ENCODE measurements at places on chromosomes 16 and 17. TPM values are rescaled to one million over a fixed set of nuclear protein-coding genes. Genes with fewer than 3 reads are reported as not detected.

DNA sequence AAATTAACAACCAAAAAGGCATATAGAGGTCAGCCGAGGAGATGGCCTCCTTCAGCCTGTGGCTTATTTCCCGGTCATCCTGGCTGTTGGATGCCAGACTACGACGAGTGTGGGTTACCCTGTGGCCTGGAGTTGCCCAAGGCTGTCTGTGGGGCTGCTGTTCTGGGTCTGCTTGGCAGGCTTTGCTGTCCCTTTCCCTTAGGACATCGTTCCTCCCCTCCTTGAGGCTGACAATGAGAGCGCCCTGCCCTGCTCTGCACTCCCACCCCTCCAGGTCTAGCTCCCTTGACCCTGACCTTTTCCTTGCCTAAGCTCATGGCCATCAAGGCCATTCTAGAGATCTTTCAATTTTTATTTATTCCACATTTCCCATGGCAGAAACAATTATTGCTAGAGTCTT is 1.9 kb upstream of the CBFB start:
- no peak for DNase-seq

GRCh38 chr16:3578121-3578520 is 918 bp upstream of the NLRC3 start:
- no peak for DNase-seq

DNA sequence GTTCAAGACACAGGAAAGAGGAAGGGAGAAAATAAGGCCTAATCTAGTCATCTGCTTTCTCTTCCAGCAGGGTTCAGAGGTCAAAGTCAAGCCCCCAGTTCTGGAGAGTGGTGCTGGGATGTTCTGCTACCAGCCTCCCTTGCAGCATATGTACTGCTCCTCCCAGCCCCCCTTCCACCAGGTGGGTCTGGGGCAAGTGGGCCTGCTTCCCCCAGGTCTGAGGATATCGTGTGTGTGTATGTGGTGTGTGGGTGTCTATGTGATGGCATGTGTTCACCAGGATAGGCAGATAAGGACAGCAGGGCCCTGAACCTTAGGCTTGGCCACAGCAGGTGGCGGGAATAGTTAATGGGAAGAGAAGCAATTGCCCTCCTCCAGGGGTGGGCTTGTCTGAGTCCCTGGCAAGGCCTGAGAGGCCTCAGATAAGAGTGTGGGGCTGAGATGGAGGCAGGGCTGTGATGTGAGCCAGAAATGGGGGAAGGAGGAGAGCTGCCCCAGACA is 21.1 kb downstream of the FOXN1 start:
- no peak for DNase-seq

- DNase-seq: no peak
These were observed 39.4 kb downstream of the XPO6 start for GRCh38 chr16:28172336-28172735.

- peak; percentile 98 for DNase-seq
These were observed 2.3 kb downstream of the BORCS6 start for GRCh38 chr17:8187517-8188262.

DNA sequence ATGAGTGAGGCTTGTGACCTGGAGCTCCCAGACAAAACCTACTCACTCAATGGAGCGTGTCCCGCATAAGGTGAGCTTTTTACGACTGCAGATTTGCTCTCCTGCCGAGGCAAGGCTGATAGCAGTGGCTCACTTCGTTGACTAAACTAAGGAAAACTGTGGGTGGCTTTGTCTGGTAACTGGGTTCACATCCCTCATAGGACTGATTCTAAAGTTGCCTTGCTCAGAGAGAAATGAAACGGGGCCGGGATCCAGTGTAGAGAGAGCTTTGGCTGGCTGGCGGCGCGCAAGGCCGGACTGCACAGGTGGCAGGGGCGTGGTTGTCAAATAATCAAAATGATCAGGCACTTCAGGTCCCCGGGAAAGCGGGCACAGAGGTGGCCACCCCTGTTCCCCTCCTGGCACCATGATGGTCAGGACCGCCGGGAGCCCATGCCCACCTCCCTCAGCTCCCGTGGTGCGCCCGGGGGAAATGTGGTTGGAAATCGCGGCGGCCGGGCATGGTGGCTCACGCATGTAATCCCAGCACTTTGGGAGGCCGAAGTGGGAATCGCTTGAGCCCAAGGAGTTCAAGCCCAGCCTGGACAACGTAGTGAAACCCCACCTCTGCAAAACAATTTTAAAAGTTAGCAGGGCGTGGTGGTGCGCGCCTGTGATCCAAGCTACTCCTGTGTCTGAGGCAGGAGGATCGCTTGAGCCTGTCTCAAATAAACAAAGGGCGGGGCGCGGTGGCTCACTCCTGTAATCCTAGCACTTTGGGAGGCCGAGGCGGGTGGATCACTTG is 26.6 kb upstream of the OR1F1 start:
- no peak for DNase-seq

GRCh38 chr17:51941272-51941671 is 217.2 kb downstream of the CA10 start:
- DNase-seq: peak; percentile 42

NPW gene
- polyA plus RNA-seq: 2.0 TPM

KRT24 gene
- polyA plus RNA-seq: not detected

HP gene
- not detected for polyA plus RNA-seq

SEPTIN1 gene
- polyA plus RNA-seq: 0.91 TPM
